ENCODE measurements at places on chromosomes 6 and 20. TPM values are rescaled to one million over a fixed set of nuclear protein-coding genes. Genes with fewer than 3 reads are reported as not detected.

GRCh38 chr6:33880104-33880678 is 76.4 kb upstream of the MLN start:
- DNase-seq: no peak

GRCh38 chr6:101572627-101573026 is 179.1 kb downstream of the GRIK2 start:
- no peak for DNase-seq

DNA sequence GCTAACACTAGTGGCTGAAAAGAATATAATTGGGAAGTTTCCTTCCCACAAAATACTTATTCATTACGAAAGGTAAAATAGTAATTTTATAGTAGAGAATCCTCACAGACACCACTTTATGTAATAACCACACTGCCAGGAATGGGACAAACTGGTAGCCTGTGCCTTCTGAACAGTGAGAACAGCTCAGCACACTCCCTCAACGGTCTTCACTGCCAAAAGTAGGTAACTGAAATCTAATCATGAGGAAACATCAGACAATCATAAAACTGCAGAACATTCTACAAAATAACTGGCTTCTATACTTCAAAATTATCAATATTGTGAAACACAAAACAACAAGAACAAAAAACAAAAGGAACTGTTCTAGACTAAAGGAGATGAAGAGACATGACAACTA is 44.1 kb downstream of the NUP153 start:
- no peak for DNase-seq

HLA-DQA1 gene
- total RNA-seq: 74.4 TPM

DNA sequence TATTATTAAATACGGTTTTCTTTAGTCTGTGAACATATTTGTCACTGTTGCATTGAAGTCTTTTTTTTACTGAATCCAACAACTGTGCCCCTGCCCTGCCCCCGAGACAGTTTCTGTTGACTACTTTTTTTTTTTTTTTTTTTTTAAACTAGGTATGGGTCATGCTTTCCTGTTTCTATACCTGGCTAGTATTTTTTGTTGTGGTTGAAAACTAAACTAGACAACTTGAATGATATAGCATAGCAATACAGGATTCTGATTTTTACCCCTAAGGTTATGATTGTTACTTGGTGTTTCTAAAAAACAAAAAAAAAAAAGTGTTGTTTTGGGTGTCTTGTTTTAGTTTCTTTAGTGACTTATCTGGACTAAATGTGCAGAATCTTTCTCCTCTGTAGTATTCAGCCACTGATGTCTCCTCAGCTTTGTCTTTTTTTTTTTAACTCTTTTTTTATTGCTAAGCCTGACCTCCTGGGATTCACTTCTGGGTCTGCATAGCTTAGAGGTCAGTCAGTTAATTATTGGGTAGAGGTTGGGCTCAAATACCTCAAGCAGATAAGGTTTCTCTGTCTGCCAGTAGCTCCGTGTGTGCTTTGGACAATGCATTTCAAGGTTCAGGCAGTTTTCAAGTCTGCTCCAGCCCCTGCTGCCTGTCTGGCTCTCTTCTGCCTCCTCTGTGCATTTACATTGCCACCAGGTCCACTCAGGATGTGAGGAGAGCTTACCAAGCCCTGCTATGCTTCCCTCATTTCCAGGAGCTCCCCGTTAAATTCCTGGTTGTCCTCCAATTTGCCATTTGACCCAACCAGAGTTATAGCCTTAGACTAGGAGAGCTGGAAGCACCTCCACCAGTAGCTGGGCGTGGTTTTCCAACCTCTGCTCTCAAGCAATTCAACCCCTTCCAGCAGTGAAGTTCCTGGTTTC is 91.4 kb downstream of the SYNDIG1 start:
- no peak for DNase-seq

OLIG3 gene
- 0.18 TPM for total RNA-seq

DNA sequence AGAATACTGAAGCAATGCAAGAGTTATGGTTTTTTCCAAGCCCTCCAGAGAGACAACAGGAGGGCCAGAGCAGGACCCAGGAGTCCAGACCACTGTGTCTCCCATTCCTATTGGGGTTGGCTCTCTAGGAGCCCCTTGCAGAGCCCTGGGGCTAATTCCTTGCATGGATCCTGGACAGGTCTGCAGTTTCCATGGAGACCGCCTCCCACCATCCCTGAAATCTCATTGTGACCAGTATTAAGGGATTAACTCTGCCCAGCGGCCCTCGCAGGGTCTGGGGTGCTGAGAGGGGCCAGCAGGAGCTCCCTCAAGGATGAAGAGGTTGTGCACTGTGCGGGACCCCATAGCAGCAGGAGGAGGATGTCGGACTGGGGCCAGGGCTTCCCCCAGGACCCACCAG is 34.8 kb downstream of the HNF4A start:
- no peak for DNase-seq

GRCh38 chr20:57676589-57677583 is 32.9 kb downstream of the PMEPA1 start:
- DNase-seq: no peak

GRCh38 chr6:81086991-81087390 is 665.5 kb downstream of the TENT5A start:
- no peak for DNase-seq

HLA-DQA2 gene
- total RNA-seq: 11.6 TPM

DNA sequence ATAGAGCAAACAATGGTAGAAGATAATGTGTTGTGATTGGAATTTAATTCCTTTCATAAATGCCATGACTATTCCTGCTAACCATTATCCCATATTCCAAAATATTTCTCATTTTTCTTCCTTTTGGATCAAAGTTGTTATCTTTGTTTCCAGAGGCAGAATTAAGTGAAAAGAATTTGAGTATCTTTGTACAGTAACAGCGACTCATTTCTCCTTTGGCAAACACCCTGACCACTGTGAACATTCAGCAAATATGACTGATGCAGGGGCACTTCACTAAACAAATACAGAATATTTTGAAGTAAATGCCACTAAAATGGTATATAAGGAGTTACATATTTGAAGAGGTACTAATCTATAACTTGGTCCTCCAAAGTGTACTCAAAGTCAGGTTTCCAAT is 105.0 kb upstream of the LAMP5 start:
- no peak for DNase-seq

- DNase-seq: no peak
Measured at GRCh38 chr6:127206531-127207095, 60.1 kb upstream of the RNF146 start.

All from activated CD8-positive, alpha-beta memory T cell treated with anti-CD3 and anti-CD28 coated beads, Interleukin-2, amount 10 ng/mL, durations not matched to agents 7 days and 5 days (primary cell).